Stimulated activated CD4-positive, alpha-beta T cell treated with anti-CD3 and anti-CD28 coated beads, Interleukin-12 subunit alpha, Interleukin-12 subunit beta, amount 100 ng/mL, for 4 hours (primary cell): ENCODE measurements at places on chromosomes 6 and 20.

DNA sequence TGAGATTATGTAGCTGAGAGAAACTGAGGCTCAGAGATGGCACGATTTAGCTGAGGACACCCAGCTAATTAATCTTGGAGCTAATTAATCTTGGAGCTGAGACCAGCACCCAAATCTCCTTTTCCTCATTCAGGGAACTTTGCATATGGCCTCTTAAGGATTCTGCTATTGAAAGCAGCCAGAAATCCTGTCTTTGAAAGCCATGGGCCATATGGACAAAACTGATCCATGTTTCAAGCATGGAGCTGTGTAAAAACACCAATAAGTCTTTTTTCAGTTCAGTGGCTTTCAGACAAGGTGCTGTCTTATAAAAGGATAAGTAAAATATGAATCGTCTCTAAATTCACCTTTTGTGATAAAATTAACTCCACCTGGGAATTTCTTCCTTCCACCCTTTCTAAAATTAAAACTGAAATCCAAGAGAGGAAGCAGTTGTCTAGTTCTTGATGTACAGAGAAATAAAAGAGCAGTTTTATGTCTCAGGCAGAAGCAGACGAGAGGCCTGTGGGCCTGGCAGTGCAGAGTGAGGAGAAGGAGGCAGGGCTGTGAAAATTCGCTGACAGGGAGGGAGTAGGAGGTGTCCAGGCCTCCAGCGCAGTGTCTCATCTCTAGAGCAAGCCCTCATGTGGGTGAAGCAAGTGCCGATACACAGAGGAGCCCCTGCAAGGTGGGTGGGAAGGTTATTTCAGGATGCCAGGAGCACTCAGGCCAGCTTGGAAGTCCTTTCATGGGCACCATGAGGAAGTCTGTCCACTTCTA is 266.9 kb downstream of the UST start:
- no peak for DNase-seq

GRCh38 chr6:144739873-144740272 is 454.7 kb downstream of the UTRN start:
- DNase-seq: no peak

DNA sequence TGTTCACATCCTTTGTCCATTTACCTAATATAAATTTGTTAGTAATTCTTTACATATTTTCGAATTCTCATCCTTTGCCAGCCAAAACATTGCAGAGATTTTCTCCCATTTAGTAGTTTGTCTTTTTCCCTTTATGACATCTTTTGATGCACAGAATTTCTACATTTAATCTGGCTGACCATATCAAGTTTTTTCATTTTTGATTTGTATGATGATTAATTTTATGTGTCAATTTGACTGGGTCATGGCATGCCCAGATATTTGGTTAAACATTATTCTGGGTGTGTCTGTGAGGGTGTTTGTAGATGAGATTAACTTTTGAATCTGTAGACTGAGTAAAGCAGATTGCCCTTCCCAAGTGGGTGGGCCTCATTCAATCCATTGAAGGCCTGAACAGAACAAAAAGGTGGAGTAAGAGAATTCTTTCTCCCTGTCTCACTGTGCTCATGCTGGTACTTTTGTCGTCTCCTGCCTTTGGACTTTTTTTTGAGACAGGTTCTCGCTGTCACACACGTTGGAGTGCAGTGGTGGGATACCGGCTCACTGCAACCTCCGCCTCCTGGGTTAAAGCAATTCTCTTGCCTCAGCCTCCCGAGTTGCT is 72.1 kb upstream of the EPB41L1 start:
- DNase-seq: no peak

- DNase-seq: no peak
Measured at GRCh38 chr6:18259675-18260447, 4.5 kb downstream of the DEK start.

GRCh38 chr6:44451803-44452695 is 64.5 kb downstream of the CDC5L start:
- DNase-seq: no peak

GRCh38 chr6:140561701-140562100 is 1187.3 kb upstream of the CITED2 start:
- DNase-seq: no peak

DNA sequence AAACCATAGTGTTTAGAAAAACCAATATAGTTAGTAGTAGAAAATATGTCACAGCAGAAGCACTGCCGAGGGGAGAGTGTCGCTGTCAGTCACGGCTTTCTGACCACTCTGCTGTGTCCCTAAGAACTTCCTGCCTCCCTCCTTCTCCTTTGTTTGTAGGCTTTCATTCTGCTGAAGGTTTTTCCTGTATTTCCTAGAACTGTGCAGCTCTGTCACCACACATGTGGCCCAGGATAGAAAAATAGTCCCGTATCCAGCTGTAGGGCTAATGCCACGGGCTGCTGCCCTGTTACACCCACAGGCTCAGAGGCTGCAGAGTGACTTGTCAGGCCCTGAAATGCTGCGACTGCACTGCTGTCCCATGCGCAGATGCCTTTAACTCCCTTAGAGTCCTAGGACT is 52.6 kb upstream of the SYNJ2 start:
- DNase-seq: no peak

DNA sequence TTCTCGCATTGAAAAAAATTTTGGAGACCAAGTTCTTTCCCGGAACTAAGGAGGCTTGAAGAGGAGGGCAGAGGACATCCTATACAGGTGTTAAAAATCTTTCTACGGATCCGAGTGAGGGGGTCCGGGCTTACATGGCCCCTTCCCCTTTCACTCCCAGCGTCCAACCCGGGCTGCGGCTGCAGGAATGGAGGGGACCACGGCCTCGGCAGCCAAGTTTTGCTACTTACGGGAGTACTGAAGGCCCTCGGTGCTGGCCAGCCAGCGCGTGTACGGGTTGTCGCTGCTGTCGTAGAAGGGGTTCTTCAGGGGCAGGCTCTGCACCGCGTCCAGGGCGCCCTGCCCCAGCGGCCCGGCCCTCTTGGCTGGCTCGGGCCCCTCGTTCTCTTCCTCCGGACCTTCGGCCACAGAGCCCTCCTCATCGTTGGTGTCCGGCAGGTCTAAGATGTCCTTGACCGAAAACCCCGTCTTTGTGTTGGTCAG is 642 bp downstream of the NKX2-2 start:
- no peak for DNase-seq

GRCh38 chr6:93604951-93605350 is 185.6 kb upstream of the EPHA7 start:
- DNase-seq: no peak

GRCh38 chr6:31143148-31143547 is 4.3 kb upstream of the PSORS1C2 start:
- no peak for DNase-seq

- no peak for DNase-seq
Measured at GRCh38 chr6:84774157-84774984, 10.0 kb upstream of the TBX18 start.

DNA sequence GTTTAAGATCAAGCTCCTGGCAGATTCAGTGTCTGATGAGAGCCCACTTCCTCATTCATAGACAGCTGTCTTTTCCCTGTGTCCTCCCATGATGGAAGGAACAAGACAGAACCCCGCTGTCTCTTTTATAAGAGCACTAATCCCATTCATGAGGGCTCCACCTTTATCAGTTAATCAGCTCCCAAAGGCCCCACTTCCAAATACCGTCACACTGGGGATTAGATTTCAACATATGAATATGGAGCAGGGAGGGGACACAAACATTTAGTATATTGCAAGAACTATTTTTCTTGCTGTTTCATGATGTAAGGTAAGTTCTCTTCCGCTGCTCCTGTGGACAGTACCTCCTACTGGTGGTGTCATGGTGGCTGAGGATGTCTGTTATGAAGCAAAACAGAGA is 158.3 kb upstream of the IRAK1BP1 start:
- no peak for DNase-seq

GRCh38 chr20:37270576-37271420 is 9.2 kb upstream of the GHRH start:
- DNase-seq: no peak
